ENCODE measurements at places on chromosomes 6 and 20.

DNA sequence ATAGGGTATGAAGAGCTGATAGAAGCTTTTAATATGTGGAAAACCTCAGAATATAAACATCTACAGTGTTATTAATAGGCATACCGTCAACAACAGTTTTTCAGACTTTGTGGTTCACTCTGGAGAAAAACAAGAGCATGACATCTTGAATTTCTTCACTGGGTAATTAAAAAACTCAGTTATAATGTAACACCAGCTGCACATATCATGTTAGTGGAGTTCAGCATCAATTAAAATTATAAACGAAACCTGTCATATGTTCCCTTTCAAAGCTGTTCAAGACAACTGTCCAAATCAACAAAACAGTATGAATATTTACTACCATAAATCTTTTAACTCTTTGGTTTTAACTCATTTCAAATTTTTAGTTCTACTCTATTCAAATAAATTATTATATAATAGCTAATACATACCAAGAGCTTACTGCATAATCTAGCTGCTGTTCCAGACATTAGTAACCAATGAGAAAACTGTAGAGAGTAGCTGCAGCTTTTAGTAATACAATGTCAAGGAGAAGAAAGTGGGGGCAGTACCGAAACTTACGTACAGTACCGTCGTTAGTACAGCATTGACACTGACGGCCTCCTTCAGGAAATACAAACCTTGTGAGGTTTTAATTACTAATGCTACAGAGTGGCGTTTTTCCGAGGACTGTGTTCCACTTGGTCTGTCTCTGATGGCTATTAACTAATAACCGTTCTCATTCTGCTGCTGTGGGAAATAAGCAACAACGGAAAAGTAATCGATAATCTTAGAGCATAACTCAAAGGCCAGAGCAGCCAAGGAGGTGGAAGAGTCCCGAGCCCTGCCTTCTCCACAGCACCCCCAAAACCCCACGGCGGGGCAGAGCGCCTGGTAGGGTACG lies 532 bp upstream of the PM20D2 start:
- no peak for DNase-seq

DNA sequence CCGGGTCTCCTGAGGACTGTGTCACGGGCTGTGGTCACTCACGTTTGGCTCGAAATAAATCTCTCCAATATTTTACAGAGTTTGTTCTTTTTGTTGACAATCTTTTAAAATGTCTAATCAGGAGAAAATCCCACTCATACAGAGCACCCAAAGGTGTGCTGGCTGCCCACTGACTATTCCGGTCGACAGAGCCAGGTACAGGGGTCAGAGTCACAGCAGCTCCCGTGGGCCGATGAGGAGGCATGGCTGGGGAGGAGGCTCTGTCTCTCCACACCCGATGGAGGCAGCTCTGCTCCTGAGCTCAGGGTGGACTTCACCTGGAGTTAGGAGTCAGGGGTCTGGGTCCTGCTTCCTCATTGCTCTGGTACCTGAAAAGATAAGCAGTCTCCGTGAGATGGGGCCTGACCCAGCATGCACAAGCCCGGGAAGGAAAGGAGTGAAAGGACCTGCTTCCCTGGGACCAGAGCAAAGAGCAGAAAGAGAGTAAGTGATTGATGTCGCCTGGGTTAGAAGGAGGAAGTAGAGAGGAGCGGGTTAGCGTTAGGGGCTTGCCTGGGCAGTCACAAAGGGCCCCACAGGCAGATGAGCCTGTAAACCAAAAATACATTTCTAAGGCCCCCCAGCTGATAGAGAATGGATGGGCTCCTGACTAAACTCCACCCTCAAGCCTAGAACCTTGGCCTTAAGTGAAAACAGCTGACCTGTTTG lies 53.5 kb upstream of the UNC93A start:
- no peak for DNase-seq

- DNase-seq, result no peak
These were observed 32.5 kb upstream of the MCUR1 start for GRCh38 chr6:13846841-13847240.

GRCh38 chr6:85424981-85425380 lies 24.9 kb upstream of the NT5E start:
- DNase-seq, result no peak

DNA sequence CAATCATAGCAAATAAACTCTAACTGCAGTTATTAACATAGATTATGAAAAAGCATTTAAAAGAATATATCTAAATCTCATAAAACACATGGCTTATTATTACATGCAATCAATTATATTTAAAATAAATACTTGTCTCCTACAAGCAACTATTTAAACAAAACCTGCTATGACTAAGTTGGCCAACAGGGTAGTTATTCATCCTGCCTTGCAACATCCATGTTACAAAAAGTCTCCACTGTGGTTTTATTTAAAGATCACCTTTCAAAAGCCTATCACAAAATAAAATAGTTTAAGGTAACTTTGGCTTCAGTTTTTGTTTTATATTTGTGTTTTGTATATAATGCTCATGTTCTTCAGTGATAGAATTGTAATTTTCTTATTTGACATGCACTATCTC lies 1127.0 kb upstream of the MAP3K7 start:
- DNase-seq, result no peak

GRCh38 chr6:45619994-45620471 lies 242.3 kb upstream of the SUPT3H start:
- no peak for DNase-seq

DNA sequence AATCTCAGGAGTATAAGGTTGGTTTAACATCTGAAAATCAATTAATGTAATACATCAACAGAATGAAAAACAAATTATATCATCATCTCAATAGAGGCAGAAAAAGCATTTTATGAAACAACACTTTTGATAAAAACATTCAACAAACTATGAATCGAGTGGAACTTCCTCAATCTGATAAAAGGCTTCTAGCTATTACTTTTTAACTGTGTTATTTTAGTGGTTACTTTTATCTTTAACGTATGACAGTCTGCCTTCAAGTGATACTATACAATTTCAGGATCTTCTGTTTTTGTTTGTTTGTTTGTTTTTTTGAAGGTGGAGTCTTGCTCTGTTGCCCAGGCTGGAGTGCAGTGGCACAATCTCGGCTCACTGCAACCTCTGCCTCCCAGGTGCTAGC lies 73.7 kb downstream of the ZFAND3 start:
- DNase-seq, result no peak

GRCh38 chr6:56541030-56541600 lies 101.6 kb downstream of the DST start:
- no peak for DNase-seq

- DNase-seq, result no peak
These were observed 243.3 kb downstream of the SOX4 start for GRCh38 chr6:21836772-21837425.

DNA sequence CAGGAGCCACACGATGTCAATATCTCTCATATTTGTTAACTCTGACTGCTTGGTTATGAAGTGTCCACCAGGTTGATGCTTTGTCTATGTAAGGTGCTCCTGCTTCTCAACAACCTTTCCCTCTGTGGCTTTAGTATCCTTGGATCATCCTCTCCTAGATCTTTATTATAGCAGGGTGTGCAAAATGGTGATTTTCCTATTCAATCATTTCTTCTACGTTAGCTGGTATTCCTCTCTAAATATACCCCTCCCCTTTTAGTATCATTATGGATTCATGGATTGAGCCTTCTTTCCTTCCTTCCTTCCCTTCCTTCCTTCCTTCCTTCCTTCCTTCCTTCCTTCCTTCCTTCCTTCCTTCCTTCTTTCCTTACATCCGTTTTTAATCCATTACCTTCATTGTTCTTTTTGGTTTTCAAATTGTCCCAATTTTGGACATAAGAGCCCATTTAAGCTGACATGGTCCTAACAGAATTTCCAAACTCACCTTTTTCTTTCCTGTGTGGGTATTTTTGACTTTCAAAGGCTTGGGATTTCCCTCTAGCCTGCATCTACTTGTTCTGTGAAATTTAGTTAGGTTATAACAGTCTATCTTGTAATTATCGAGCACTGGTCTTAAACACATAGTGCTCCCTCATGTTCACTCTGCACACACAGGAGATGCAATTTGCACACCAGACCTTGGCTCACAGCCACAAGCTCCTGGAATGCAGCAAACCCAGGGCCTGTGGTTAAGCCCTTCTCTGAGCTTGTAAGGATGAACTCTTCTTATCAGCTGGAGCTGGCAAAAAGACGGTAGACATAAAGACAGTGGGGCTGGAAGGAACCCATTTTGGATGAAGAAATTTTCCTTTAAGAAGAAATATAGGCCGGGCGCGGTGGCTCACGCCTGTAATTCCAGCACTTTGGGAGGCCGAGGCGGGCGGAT lies 109.9 kb downstream of the SLC24A3 start:
- DNase-seq, result no peak

GRCh38 chr6:135686784-135687301 lies 164.7 kb upstream of the PDE7B start:
- no peak for DNase-seq
